T-helper 9 cell (primary cell): ENCODE measurements at places on chromosomes 6 and 20.

- no peak for DNase-seq
Measured at GRCh38 chr6:89209457-89209856, 7.7 kb downstream of the GABRR1 start.

DNA sequence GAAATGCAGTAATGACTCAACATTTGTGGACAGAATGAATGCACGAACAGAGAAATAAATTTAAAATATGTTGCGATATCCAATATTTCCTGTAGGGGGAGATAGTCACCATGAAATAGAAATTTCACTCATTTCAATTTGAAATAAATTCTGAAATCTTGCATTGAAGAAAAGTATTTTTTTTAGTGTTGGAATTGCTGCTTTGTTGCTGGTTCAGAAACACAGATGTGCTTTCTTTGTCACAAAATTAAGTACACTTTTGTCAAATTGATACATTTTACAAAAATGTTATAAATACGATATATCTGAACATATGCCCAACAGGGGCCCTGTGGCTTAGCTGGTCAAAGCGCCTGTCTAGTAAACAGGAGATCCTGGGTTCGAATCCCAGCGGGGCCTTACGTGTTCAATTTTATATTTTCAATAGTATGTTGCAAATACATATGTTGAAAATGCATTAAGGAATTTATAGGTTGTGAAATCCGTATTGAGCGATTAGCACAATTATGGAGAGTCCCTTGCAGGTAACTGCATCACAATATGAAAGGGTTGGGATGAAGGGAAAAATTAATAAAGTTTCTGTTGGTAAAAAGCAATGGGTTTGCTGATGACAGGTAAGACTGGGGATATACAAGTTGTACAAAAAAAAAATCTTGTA, 85.4 kb upstream of the PRSS16 start:
- no peak for DNase-seq

GRCh38 chr20:9503526-9504245, 10.7 kb upstream of the LAMP5 start:
- no peak for DNase-seq

GRCh38 chr6:12354499-12354898, 64.3 kb downstream of the EDN1 start:
- DNase-seq, result no peak

DNA sequence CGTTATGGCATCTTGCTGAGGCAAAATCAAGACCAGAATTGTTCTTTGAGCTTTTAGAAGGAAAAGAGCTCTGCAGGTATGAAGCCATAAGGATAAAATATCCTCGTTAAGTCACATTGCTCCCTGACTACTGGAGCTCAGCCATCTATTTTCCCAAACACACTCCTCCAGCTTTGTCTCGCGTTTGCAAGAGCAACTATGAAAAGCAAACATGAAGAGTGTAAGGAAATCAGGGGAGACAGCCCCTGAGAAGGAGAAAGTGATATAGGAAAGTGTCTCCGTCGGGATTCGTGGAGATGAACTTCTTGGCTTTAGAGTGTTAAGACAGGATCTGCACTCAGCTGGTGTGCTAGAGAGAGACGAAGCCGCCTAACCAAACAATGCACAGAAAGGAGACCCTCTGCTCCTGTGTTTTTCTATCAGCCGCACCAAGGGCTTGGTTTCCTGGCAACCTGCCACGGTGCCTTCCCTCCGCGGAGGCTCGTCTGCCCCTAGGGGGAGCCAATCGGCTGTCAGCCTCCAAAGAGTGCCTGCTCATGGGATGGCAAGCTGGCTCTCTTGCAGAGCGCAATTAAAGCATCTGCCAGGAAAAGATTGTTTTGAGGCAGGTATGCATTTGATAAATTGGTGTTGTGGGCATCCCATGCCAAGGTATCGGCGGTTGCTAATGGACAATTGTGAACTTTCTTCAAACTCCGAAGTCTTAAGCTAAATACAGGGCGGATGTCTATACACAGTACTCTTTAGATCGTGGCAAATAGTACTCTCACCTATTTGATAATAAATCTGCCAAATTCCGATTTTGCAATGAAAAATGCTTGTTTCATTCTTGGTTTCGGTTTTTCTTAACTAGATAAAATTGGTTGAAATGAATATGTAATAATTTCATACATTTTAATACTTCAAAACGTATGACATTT, 603.2 kb downstream of the RNF144B start:
- no peak for DNase-seq

DNA sequence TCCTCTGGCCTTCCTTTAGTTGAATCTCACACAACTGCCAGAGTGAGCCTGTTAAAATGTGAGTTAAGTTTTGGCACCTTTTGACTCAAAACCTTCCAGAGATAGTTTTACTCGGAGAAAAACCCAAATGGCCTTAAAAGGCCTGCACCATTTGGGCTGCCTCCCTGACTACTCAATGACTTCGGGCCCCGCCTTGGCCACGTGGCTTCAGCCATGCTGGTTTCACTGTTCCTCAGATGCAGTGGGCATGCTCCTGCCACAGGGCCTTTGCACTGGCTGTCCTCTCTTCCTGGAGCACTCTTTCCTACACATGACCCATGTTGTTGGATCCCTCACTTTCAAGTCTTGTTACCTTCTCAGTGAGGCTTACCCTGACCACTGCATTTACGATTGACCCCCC, 18.3 kb downstream of the VEGFA start:
- DNase-seq, result no peak

GRCh38 chr20:63778857-63779256, 39.3 kb downstream of the SLC2A4RG start:
- no peak for DNase-seq

- DNase-seq, result no peak
Measured at GRCh38 chr20:32152421-32153155, 43.1 kb downstream of the TM9SF4 start.

GRCh38 chr20:48148916-48149672, 363.8 kb upstream of the SULF2 start:
- no peak for DNase-seq

DNA sequence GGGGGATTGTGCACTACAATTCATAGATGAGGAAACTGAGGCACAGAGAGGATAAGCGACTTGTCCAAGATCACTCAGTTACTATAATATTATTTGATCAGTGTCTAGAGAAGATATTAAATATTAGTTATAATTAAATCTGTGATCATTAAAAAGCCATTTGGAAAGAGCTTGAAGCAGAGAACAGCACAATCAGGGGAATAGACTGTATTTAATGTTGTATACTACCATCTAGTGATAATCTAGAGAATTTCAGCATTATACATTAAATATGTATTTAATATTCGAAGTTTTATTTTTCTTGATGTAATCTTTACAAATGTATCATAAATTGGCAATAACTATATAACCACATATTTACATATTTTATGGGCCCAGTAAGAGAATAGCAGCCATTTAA, 20.1 kb upstream of the MTCL3 start:
- no peak for DNase-seq

GRCh38 chr6:52635049-52635577, 35.8 kb upstream of the TMEM14A start:
- DNase-seq, result no peak

GRCh38 chr6:135372758-135373157, 124.8 kb downstream of the AHI1 start:
- DNase-seq, result no peak

- DNase-seq, result no peak
Measured at GRCh38 chr6:108748959-108749358, 99.3 kb upstream of the ARMC2 start.

DNA sequence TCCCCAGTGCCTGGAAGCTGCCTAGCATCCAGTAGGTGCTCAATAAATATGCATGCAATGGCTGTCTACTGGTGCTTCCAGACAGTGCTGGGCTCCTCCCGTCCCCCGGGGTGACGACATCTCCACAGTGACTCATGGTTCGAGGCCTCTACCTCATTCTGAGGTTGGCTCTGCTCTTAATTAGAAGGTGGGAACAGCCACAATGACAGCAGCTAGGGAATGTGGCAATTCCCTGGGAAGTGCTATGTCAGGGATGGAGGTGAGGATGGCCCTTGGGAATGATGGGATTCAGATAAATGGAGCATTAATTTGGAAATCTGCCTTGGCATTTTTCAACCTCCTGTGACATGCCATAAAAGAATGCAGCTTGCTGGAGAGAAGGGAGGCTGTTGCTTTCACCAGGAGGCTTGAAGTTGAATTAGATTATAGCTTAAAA, 43.5 kb upstream of the NFATC2 start:
- no peak for DNase-seq

GRCh38 chr6:16059496-16059895, 69.4 kb upstream of the MYLIP start:
- no peak for DNase-seq

GRCh38 chr6:47047479-47048407, 5.6 kb upstream of the ADGRF1 start:
- no peak for DNase-seq

GRCh38 chr20:40769677-40770285, 80.7 kb upstream of the MAFB start:
- no peak for DNase-seq

DNA sequence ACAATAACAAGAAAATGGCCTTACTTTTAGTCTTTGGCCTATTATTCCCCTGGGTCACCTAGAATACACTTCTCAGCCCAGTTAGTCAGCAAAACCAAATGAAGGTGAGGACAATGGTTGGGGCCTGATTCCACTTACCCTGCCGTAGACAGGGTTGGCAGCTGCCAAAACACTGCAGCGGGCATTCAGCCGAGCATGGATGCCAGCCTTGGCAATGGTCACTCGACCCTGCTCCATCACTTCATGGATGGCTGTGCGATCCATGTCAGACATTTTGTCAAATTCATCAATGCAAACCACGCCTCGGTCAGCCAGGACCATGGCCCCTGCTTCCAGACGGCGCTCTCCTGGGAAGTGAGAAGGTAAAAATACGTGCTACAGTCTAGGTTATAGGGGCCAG, 8.4 kb downstream of the MCM3 start:
- DNase-seq, result no peak

- no peak for DNase-seq
Measured at GRCh38 chr6:167533851-167534250, 209.0 kb downstream of the TTLL2 start.

DNA sequence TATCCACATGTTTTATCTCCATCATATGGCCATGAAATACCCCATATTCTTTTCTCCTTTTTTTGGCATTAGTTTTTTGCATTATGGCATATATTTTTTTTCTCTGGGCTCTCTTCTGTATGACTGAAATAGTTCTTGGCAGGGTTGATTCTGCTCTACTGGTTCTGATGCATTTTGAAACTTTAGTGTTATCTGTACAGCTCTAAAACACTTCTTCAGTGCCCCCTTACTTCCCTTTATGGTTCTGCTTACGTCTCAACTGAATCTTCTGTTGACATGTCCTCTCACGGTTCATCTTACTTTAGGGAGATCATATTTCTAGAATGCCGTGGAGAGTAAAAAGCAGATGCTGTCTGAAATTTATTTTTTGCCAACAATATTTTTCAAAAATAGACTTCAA, 23.2 kb upstream of the TXNDC5 start:
- DNase-seq, result no peak

DNA sequence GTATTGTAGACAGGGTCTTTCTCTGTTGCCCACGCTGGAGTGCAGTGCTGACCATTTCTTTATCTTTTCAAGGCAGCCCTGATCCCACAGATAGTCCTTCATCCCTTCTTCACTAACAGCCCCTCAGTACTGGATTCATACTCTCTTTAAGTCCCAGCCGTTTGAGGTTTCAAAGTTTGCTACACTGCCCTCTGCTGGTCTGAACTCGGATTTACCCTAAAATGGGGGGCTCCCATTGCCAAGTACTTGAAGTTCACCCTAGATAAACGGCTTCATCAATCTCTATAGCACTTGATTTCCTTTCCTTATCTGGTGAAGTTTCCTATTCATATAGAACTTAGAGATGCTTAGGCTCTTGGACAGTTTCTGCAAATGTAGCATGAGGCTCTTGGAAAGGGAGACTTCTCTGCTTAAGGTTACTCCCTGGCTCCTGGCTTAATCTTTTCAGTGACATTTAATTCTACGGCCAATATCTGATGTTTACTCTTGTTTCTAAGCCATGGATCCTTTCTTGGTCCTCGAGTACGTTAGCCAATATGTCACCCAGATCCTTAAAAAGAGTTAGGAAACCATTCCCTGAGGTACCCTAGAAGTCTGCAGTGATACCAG, 21.4 kb upstream of the PREP start:
- peak; percentile 48 for DNase-seq

DNA sequence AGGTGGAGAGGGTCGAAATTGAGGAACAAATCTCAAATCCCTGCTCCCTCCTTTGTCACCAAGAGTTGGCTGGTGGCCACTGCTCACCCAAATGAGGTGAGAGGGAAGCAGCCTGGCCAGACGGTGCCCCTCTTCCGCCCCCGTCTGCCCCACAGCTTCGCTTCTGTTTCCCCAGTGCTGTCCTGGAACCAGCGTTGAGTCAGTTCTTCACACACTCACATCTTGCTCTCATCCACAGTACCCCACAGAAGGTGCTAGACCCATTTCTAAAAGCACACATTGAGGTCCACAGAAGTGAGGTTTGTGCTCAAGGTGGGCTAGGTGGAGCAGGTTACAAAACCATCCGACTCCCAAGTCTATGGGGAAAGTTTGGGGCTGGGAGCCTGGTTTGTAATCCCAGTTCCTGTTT, 3.8 kb downstream of the CEBPB start:
- no peak for DNase-seq

DNA sequence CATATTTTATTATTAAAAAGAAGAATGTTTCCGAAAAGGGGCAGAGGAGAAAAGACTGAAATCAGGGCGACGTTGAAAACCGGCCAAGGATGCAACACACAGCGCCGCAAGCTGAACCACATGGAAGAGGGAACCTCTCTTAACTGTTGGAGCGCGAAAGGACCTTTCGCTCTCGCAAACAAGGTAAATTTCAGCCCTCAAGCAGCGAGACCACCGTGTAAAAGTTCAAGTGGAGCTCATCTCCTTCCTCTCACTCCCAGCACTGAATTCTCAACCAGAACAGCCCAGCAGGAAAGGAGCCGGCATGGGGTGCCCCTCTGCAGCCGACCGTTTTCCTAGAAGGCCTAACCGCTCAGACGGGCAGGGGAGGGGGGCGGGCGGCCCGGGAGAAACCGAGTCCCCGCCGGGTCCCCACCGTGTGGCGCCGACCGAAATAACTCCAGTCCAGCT, 621 bp downstream of the GPR63 start:
- DNase-seq, result no peak

GRCh38 chr6:158249340-158249836, 62.9 kb upstream of the TULP4 start:
- DNase-seq, result no peak

- no peak for DNase-seq
Measured at GRCh38 chr6:35177157-35177556, 36.0 kb upstream of the TCP11 start.

DNA sequence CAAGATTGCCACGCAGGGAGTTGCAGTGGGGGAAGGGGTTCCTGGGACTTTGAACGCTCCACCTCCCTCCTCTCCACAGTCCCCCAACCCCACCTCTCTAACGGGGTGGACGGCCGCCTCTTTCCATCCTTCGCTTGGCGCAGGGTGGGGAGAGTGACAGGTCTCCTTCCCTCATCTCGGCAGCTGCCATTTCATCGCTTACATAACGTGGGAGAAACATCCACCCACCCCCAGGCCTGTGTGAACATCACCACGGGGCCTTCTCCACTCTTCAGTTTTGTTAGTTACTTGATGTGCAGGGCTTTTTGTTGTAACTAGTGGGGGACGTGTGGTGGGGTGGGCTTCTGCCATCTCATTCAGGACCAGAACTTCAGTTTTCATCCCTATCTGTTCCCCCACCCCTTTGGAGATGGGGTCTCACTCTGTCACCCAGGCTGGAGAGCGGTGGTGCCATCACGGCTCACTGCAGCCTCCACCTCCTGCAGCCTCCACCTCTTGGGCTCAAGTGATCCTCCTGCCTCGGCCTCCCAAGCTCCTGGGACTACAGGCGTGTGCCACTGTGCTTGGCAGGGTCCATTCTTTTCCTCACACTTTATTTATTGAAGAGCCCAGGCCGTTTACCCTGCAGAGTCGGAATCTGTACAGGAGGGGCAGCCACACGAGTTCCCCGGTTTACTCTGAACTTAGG, 17.7 kb downstream of the RTEL1 start:
- DNase-seq, result no peak
